Stimulated activated CD8-positive, alpha-beta memory T cell treated with anti-CD3 and anti-CD28 coated beads, Interleukin-4, amount 100 ng/mL, for 1 hour (primary cell): ENCODE measurements at places on chromosomes 16 and 17.

- DNase-seq, result no peak
Measured at GRCh38 chr17:1107777-1108477, 71.9 kb downstream of the ABR start.

GRCh38 chr17:17696882-17697633 is 15.8 kb downstream of the RAI1 start:
- DNase-seq, result no peak

DNA sequence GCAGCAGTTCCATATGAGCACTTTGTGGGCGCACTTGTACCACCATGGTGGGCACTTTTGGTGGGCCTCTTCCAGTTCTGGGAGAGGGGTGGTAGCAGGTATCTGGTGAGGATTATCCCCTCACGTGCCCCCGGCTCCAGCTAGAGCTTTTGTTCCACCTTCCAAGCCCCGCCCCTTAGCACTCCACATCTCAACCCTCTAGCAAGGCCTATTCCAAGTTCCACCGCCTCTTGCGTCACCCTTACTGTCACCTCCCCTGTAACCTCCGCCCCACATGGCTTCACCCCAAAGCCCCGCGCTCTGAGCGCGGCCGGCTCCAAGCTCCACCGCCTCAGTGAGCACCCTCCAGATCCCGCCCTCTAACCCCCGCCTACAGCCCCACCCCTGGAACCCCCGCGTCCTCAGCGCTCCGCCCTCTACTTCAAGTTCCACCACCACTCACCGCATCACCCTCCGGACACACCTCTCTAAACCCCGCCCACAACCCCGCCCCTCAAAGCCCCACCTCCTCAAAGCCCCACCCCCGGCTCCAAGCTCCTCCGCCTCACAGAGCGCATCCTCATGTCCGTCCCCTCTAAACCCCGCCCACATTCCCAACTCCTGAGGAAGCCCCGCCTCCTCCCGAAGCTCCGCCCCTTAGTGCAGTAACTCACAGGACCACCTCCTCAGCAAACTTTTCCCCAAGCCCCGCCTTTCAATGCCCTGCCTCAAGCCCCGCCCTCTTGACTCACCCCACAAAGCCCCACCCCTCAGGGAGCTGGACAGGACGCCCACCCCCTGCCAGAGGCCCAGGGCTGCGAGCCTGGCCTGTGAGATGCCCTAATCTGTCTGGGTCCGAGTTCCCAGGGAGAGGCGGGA is 11.1 kb downstream of the SCN4A start:
- DNase-seq, result no peak

- DNase-seq, result no peak
Measured at GRCh38 chr16:66936889-66937554, 1.7 kb downstream of the CES2 start.

DNA sequence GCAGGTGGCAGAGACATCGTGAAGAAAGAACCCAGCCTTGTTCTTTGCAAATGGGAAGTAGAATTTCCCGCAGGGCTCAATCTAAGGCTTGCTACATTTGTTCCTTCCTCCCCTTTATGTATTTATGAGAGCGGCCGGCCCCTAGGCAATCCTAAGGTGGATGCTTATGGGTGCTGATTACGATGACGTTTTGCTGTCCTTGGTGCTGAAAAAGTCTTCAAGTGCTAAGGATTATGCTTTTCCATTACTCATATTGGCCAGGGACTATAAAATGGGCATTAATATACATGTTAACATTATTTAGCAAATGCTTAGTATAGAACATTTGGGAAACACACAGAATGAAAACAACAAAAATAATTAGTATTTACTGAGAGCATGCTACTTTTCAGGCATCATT is 313.3 kb upstream of the XYLT1 start:
- no peak for DNase-seq

GRCh38 chr16:17768257-17768656 is 297.5 kb upstream of the XYLT1 start:
- DNase-seq, result no peak
